Endodermal cell (in vitro differentiated cells): ENCODE measurements at places on chromosomes 12 and 14. TPM values are rescaled to one million over a fixed set of nuclear protein-coding genes. Genes with fewer than 3 reads are reported as not detected.

DNA sequence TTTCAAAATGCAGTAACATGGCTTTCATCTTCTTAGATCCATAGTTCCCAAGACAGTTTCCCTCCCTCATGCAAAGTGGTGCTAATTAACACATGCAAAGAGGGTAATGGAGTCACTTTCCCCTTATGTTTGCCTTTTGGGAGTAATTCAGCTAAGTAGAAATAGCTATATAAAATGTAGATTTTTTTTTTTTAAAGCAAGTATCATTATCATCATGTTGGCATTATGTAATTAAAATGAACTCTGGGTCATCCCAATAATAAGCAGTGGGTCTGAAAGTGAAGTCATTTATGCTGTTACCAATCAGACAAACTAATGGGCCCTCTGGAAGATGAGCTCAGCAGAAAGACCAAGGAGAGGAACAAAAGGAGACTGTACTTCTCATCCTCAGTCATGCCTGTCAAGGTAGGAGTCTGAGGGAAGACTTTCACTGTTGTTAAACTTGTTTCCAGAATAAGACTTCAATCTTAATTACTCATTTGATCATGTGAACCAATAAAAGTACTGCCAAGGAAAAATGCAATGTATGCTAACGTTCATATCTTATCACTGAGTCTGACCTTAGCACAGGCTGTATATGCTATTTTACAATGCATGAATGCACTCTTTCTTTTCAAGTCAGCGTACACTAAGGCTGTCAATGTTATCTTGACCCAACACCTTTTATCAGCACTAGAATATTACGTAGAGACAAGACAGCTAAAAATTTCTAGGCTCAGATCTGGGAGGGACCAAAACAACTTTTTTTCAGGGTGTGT lies 26.8 kb downstream of the AREL1 start:
- no peak for DNase-seq
- no peak overlapping the region for H3K4me3 ChIP-seq
- H3K27ac ChIP-seq, result no peak overlapping the region
- no peaks in the 10 kb centered on the region for H3K27me3 ChIP-seq
- peaks cover 75% of the 10 kb centered on the region for H3K36me3 ChIP-seq

SLC16A7 gene
- 2.2 and 3.1 TPM in 2 replicates for total RNA-seq

- no peaks in the 10 kb centered on the region for H3K36me3 ChIP-seq
- H3K27me3 ChIP-seq, result no peaks in the 10 kb centered on the region
- no peaks in the 10 kb centered on the region for H3K4me1 ChIP-seq
- no peak for DNase-seq
- H3K27ac ChIP-seq, result no peak overlapping the region
These were observed 14.1 kb downstream of the ABCD2 start for GRCh38 chr12:39605501-39605900.

DNA sequence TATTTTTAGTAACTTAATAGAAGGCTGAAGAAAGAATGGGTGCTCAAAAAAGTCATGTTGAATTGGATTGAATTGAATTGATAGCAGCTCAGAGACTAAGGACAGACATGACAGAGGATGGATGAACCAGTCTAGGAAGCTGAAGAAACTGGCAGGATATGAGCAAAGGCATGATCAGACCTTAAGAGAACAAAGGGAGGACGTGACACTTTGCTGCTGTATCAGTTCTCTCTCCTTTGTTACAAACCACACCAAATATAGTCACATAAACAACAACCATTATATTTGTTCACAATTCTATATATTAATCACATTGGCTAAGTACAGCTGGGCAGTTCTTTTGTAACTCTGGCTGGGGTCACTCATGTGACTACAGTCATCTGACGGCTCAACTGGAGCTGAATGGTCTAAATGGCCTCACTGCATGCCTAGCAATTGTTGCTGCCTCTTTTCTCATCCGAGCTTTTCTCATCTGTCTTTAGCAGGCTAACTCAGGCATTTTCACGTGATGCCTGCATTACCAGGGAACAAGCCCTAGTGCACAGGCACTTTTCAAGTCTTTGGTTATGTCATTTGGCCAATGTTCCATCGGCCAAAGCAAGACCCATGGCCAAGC lies 355.0 kb downstream of the ETNK1 start:
- peaks cover 73% of the 10 kb centered on the region for H3K36me3 ChIP-seq
- no peak overlapping the region for H3K27ac ChIP-seq
- no peak overlapping the region for H3K4me3 ChIP-seq
- no peaks in the 10 kb centered on the region for H3K4me1 ChIP-seq
- H3K27me3 ChIP-seq, result no peaks in the 10 kb centered on the region
- DNase-seq, result no peak

GRCh38 chr14:20733684-20734429 lies 11.8 kb upstream of the EDDM3A start:
- H3K27me3 ChIP-seq, result no peaks in the 10 kb centered on the region
- H3K4me1 ChIP-seq, result peaks cover 7% of the 10 kb centered on the region
- H3K36me3 ChIP-seq, result no peaks in the 10 kb centered on the region

DNA sequence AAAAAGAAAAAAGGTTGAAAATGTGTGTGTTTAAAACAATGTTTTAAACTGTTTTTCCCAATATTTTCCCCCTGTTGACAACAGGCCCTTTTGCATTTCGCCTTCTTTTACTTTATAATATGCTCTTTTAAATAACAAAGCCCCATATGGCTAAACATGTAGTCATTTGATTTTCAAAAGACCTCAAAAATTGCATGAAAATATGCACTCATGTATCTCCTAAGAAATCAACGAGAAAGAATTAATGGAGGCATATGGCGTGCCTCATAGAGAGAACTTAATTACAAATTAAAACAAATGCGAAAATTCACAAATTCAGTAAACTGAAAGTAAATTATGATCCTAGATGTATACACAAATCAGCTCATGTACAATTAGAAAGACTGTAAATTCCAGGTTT lies 202.6 kb upstream of the FOXN3 start:
- H3K36me3 ChIP-seq, result no peaks in the 10 kb centered on the region
- DNase-seq, result no peak
- peak overlapping the region; percentile 79 for H3K4me3 ChIP-seq
- H3K27ac ChIP-seq, result no peak overlapping the region
- H3K4me1 ChIP-seq, result peaks cover 7% of the 10 kb centered on the region

RGS6 gene
- 10.1 to 13.6 TPM (median 13.2 TPM) in 3 replicates for total RNA-seq

KRT78 gene
- total RNA-seq, result not detected in 3 replicates

BEGAIN gene
- 1.0 and 1.3 TPM in 2 replicates for total RNA-seq

DNA sequence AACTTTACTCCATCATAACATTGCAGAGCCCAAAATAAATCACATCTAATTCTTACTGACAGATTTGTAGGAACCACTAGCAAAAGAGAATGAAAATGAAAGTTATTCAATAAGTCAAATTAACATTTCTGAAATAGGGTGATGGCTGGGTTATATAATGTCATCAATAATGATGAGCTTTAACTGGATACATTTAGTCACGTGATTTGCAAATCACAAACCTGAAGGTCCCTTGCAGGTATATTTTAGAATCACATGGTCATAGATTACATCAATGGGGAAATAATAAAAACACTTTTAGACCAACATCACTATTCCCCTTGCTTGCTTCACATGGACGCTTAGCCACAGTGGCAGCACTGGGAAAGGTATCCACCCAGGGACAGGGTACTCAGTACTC lies 86.7 kb downstream of the PRIMA1 start:
- no peak for DNase-seq
- H3K4me1 ChIP-seq, result no peaks in the 10 kb centered on the region
- H3K36me3 ChIP-seq, result peaks cover 24% of the 10 kb centered on the region
- no peak overlapping the region for H3K4me3 ChIP-seq
- H3K27me3 ChIP-seq, result no peaks in the 10 kb centered on the region

GRCh38 chr14:79161571-79161970 lies 991.4 kb downstream of the NRXN3 start:
- no peaks in the 10 kb centered on the region for H3K4me1 ChIP-seq
- H3K27ac ChIP-seq, result no peak overlapping the region
- no peaks in the 10 kb centered on the region for H3K36me3 ChIP-seq
- DNase-seq, result peak; percentile 92
- H3K27me3 ChIP-seq, result peaks cover 35% of the 10 kb centered on the region

DNA sequence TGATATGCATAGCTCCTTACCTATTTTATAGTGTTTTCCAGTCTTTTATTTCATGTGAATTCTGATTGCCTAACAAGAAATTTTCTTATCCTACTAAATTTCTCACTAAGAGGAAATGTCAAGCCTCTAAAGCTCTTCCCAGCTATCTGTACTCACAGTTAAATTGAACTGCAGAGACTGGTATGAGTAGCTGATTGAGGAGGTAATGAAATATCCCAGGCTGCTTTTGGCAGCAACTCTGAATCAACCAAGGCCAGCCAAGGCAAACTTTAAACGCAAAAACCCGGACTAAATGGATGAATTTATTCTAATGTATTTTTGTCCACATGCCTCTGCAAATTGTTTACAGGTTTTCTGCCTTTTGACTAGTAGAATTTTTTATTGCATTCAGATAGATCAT lies 119.1 kb upstream of the PMCH start:
- no peaks in the 10 kb centered on the region for H3K36me3 ChIP-seq
- no peak overlapping the region for H3K4me3 ChIP-seq
- no peak for DNase-seq
- H3K27ac ChIP-seq, result no peak overlapping the region
- no peaks in the 10 kb centered on the region for H3K4me1 ChIP-seq
- no peaks in the 10 kb centered on the region for H3K27me3 ChIP-seq

SAMD4A gene
- total RNA-seq, result 8.0 and 12.2 TPM in 2 replicates

- no peak overlapping the region for H3K4me3 ChIP-seq
- H3K27me3 ChIP-seq, result no peaks in the 10 kb centered on the region
- H3K27ac ChIP-seq, result no peak overlapping the region
- DNase-seq, result no peak
These were observed 4.2 kb upstream of the XPOT start for GRCh38 chr12:64400041-64400440.
